ENCODE measurements at places on chromosomes 7 and 10.

DNA sequence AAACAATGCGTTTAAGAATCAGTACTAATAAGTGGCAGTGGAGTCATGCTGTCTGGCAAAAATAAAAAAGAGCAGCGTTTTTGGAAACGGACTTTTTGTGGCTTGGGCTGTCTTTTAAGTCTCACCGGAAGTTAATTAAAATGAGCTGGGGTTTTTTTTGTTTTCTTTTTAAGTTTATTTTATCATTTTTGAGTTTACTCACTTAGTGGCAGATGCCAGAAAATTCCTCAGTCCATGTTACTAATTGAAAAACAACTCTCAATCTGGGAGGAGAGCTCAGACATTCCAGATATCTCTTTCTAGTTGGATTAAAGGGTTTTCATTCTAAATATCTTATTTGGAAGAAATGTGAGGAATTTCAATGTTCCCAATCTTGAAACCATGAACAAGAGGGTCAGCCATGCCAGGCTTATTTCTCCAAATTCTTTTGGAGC, 133.8 kb upstream of the AGR3 start:
- DNase-seq, result no peak

DNA sequence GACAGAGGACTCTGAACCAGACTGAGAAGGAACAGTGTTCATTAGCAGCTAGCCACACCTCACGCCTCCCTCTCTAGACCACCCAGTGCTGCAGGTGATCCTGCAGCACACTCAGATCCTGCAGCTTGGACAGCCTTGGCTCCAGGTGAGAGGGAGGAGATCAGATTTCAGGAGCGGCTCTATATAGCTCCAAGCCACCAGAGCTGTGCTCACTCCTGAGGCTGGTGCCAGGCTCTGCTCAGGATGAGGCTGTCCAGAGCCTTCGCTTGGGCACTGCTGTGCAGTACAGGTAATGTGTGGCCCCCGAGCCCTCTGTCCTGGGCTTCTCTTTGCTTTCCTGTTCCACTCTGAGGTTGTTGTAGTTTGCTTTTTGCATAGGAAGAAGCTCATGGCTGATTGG, 42.4 kb downstream of the C10orf120 start:
- DNase-seq, result no peak

DNA sequence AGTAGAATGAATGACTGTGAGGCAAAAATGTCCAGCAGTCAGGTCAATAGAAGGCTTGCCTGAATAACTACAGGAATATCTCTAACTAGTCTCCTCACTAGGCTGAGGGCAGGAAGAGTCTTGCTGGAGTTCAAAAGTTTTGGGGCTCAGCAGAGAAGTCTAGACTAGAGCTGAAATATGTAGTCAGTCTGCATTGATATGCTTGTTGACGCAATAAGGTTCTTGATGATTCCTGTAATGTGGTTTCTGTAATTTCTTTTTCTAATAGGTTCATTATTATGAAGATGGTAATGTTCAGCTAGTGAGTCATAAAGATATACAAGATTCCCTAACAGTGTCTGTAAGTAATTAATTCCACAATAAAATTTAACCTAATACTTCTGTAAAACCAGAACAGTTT, 41.5 kb upstream of the ST7 start:
- no peak for DNase-seq

- DNase-seq, result no peak
These were observed 103.8 kb downstream of the ARMH3 start for GRCh38 chr10:101952191-101952590.

DNA sequence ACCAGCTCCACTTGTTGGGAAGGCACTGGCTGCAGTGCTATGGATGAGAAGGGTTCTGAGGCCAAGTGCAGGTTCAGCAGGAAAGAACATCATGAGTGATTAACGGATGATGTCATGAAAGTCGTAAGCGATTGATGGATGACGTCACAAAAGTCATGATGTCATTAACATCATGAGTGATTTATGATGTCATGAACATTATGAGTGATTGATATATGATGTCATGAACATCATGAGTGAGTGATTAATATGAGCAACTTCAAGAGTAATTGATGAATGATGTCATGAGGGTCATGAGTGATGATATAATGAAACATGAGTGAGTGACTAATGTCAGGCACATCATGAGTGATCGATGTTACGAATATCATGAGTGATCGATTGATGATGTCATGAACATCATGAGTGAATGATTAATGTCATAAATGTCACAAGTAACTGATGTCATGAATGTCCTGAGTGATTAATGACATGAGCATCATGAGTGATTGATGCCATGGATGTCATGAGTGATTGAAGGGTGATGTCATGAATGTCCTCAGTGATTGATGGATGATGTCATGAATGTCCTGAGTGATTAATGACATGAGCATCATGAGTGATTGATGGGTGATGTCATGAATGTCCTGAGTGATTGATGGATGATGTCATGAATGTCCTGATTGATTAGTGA, 185.6 kb downstream of the PAXIP1 start:
- DNase-seq, result no peak

- DNase-seq, result no peak
These were observed 60.3 kb downstream of the CAMK1D start for GRCh38 chr10:12409613-12410012.

DNA sequence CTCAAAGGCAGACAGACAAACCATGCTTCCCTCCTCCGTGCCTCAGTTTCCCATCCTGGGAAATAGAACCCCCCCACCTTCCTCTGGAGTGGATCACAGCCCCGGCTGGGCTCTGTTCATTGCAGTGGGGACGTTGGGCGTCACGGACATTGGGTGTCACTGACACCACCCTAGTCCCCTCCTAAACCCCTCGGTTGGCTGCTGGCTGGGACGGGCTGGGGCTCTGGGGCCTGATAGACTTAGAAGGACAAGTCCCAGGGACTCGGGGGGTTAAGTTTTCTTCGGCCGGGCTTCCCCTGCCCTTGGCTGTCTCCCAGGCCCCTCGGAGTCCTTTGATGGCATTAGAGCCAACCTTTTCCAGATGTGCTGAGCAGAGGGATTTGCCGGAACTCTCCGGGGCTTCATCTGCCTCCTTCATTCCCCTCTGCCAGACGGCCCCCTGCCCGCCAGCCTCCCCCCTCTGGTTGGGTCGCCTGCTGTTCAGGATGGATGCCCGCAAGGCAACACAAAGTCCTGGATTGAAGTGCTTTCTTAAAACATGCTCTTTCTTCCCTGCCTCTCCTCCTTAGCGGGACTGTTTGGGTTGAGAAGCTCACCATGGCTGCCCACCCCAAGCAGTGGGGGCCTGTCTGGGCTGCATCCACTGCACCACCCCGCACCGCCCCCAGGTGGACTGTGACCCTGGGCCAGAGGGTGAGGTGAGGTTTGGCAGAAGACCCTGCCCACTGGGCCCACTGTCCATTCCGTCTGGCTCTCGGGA, 73.0 kb downstream of the COL26A1 start:
- no peak for DNase-seq

GRCh38 chr7:116177009-116177408, 33.3 kb upstream of the TES start:
- no peak for DNase-seq

DNA sequence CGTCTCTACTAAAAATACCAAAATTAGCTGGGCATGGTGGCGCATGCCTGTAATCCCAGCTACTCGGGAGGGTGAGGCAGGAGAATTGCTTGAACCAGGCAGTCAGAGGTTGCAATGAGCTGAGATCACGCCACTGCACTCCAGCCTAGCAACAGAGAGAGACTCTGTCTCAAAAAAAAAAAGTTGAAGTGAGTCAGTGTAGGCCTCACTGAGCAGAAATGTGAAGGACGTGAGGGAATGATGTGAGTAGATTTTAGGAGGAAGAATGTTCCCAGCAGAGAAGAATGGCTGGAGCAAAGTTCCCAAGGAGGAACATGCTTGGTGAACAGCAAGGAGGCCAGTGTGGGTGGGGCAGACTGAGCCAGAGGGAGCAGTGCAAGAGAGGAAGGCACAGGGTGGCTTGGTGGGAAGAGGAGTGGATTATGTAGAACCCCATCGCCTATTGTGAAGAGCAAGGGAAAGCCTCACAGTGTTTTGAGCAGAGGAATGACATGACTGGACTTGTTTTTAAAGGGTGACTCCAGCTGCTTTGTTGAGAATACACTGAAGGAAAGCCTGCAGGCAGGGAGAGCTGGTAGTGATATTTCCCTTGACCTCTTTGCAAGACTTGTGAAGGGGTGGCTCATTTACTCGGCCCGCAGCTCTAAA, 708.7 kb downstream of the SUGCT start:
- no peak for DNase-seq

DNA sequence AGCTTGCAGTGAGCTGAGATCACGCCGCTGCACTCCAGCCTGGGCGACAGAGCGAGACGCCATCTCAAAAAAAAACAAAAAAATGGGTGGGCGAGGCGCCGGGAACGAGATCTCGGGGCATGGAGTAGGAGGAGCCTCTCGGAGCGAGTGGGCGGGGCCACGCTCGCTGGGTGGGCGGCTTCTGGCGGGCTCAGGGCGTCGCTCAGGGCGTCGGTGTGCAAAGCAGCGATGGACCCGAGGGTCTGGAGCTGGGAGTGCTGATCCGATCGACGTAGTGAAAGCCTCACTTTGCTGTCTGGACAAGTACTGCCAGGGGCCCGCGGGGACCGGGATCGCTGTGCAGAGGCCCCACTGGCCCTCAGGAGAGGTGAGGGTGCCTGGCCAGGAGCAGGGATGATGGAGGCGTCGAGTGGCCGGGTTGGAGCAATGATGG, 22.6 kb upstream of the AMZ1 start:
- DNase-seq, result no peak

DNA sequence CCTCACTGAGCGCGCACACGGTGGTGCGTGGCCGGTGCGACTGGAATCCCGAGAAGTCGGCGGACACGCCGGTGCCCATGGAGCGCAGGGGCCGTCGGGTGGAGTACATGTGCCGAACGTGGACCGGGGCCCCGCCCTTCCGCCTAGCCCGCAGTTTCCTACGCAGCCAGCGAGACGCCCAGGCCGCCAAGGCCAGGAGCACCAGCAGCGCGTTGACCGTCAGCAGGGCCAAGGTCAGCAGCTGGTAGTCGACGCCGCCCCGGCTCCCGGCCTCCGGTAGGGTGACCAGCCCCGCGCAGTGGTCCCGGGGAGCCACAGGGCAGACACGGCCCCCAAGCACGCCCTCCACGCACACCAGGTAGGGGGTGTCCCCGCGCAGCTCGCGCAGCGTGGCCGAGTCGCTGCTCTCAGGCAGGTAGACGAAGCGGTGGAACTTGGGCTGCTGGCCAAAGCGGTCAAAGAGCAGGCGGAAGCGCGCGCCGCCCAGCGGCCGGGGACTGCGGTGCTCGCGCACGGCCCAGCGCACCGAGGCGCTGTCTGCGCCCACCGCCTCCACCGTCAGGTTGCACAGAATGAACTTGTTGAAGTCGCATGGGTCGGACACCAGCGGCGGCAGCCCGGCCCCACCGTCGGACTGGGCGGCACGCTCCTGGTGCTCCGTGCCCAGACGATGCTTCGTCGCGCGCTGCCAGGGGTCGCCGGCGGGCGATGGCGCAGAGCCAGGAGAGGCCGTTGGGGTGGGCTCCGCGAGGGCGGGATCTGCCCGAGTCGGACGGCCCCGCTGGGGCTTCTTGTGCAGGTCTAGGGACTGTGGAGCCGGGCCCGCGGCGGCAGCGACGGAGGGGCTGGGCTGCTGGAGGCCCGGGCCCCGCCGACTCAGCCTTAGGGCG, 2.2 kb downstream of the TRIL start:
- DNase-seq, result peak; percentile 32
